ENCODE measurements at places on chromosomes 12 and 14.

GRCh38 chr12:33267641-33268040 lies 172.0 kb downstream of the SYT10 start:
- DNase-seq, result no peak

DNA sequence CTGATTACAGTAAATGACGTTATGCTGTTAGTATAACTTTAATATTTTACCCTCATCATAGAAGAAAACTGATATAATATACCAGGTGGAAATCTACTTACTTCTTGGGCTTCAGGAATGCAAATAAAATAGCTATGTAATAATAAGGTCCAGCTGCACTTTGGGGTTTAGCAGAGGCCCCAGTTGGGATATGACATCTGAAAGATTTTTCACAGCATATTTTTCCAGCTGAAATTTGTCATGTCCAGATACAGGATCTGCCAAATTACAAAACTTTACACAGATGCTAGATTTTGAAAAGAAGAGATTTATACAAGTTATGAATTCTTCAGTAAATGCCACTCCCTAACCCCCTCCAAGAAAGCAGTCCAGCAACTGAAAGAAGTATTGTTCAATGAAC lies 29.2 kb upstream of the DCN start:
- no peak for DNase-seq

DNA sequence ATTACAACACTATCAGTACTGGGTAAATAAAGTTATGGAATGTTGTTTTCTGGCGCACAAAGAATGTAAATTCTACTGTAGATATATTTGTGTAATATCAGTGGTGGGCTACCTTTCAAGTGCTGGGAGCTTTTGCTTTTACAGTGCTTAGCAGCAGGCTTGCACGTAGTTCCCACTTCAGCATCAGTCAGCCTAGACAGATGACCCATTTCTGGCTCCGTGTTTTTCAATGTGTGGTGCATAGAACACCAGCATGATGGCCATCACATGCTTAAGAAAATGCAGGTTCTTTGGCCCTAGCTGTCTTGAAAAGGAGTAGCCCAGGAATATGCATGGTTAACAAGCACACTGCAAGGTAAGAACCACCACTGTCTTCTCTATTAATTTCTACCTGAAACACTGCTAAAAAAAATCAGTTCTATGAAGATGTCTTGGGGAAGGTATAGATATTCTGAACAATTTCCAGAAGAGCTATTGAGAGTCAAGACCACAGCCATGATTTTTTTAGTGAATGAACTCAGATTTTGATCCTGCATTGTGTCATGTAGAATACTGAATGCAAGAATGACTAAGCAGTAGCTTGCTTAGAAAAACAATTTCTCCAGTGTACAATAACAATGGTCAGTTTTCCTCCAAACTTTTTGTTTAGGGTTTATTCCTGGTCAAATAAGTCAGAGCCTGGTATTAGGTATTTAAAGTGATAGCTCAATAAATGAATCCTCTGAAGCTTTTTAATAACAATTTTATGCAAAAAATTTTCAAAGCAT lies 195.7 kb downstream of the AKAP6 start:
- no peak for DNase-seq

- no peak for DNase-seq
These were observed 446.8 kb upstream of the SOX5 start for GRCh38 chr12:24396224-24396623.

- no peak for DNase-seq
These were observed 78.3 kb downstream of the CDK17 start for GRCh38 chr12:96321941-96322340.
